Thoracic aorta (tissue), 2 donors: ENCODE measurements at places on chromosomes 3 and 15. TPM values are rescaled to one million over a fixed set of nuclear protein-coding genes. Genes with fewer than 3 reads are reported as not detected.

DNA sequence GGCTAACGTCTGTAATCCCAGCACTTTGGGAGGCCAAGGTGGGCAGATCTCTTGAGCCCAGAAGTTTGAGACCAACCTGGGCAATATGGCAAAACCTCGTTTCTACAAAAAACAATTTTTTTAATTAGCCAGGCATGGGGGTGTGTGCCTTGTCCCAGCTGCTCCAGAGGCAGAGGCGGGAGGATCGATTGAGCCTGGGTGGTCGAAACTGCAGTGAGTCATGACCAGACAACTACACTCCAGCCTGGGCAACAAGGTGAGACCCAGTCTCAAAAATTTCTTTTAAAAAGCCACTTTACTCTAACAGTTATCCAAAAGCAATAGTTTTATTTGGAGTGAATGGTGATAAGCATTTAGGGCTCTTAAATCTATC lies 12.5 kb downstream of the TRIM59 start:
- H3K4me1 ChIP-seq: no peaks in the 10 kb centered on the region
- H3K4me3 ChIP-seq: no peak overlapping the region
- no peak for DNase-seq
- H3K36me3 ChIP-seq: peaks cover 4% of the 10 kb centered on the region

Gene CHRD
- total RNA-seq: 19.5 TPM

GRCh38 chr3:196712514-196713413 lies 587 bp downstream of the PIGX start:
- H3K4me1 ChIP-seq: peaks cover 9% of the 10 kb centered on the region
- peak overlapping the region; percentile 79 for H3K27ac ChIP-seq
- H3K27me3 ChIP-seq: no peaks in the 10 kb centered on the region
- no peaks in the 10 kb centered on the region for H3K36me3 ChIP-seq

Gene C3orf49
- total RNA-seq: not detected

- H3K36me3 ChIP-seq: peaks cover 6% of the 10 kb centered on the region
- H3K4me3 ChIP-seq: no peak overlapping the region
- DNase-seq: no peak
- H3K27me3 ChIP-seq: no peaks in the 10 kb centered on the region
Measured at GRCh38 chr3:37806505-37807200, 55.0 kb upstream of the CTDSPL start.

DNA sequence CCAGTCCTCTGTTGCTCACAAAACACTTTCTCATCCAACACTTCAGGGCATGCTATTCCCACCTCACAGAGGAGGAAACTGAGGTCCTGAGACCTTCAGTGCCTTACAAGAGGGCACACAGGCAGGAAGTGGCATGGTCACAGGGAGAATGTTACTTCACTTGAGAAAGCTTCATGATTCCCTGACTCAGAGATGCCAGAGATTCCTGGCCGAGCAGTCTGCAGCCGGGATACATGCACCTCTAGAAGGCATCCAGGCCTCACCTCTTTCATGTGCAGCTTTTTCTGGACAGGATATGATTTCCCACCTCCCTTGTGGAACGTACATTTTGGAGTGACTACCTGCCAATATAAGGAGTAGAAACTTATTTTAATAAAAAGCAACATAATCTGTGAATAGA lies 2.8 kb upstream of the SST start:
- no peak overlapping the region for H3K27ac ChIP-seq
- no peaks in the 10 kb centered on the region for H3K4me1 ChIP-seq
- H3K36me3 ChIP-seq: no peaks in the 10 kb centered on the region
- H3K4me3 ChIP-seq: no peak overlapping the region
- H3K27me3 ChIP-seq: no peaks in the 10 kb centered on the region

Gene KBTBD13
- 0.63 TPM for total RNA-seq

DNA sequence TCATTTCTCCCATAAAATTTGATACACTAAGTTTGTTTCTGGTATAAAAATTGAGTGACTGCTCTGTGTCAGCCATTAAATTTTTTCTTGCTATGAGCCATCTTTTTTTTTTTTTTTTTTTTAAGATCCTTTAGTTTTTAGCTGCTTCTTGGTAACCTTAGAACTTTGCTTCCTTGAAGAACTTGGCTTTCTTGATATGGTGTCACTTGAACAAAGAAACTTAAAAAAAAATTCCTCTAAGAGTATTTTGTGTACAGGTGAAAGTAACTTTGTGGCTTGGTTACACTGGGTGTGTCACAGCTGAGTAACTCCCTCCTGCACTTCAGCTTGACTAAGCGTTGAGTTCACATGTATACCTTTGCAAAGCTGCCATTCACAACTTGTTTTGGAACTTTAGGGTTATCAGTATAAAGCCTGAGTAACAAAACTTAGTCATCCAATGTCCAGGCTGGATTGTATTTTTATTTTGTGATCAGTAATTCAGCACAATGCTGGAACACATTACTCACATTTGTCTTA lies 6.5 kb downstream of the CHD2 start:
- no peaks in the 10 kb centered on the region for H3K36me3 ChIP-seq
- H3K27me3 ChIP-seq: no peaks in the 10 kb centered on the region
- DNase-seq: no peak
- peaks cover 53% of the 10 kb centered on the region for H3K4me1 ChIP-seq
- H3K4me3 ChIP-seq: peak overlapping the region; percentile 81

DNA sequence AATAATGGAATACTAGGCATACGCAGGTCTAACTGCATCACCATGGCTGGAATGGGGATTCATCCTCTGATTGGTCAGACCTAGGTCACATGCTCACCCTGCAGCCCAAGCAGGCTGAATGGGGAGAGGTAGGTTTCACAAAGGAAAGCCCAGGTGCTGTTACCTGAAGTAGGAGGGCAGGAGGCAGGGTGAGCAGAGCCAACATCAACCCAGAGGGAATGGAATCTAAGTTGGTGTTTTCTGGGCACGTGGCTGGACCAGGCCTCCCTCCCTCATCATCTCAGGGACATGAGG lies 6.7 kb upstream of the H1-8 start:
- no peak overlapping the region for H3K4me3 ChIP-seq
- no peak for DNase-seq
- H3K27me3 ChIP-seq: no peaks in the 10 kb centered on the region
- H3K4me1 ChIP-seq: no peaks in the 10 kb centered on the region
- H3K36me3 ChIP-seq: no peaks in the 10 kb centered on the region

Gene SAXO2
- not detected for total RNA-seq

Gene TTC21A
- 14.9 TPM for total RNA-seq

Gene SNX22
- total RNA-seq: 0.27 TPM

Gene MFGE8
- total RNA-seq: 1,687 TPM

DNA sequence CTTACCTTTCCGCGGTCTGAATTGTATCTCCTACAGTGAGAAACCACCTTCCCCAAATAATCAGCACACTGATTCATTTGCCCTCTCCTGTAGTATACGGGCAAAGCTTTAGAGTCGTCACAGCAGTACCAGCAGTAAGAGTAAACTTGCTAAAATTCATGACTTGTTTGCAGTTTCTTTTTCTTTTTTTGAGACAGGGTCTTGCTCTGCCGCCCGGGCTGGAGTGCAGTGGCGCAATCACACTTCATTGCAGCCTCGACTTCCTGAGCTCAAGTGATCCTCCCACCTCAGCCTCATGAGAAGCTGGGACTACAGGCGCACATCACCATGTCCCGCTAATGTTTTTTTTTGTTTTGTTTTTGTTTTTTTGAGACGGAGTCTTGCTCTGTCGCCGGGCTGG lies 11.9 kb downstream of the SCAMP5 start:
- no peaks in the 10 kb centered on the region for H3K4me1 ChIP-seq
- no peaks in the 10 kb centered on the region for H3K27me3 ChIP-seq
- no peak overlapping the region for H3K27ac ChIP-seq
- no peak for DNase-seq

DNA sequence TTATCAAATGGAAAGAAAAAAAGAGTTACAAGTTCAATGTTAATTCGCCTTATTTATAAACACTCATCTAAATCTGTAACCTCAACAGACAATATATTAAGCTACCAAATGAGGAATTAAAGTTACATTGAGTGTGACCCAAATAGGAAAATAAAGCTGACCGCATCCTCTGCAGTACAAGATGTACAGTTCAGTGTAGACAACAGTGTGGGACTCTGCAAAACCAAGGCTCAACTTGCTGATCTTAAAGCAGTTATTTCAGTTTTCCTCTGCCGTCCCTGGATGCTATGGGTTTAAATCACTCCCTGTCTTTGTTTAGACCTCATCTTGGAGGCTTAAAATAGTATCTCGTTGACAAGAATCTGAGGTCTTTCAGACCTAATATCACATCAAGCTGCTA lies 458.8 kb downstream of the MECOM start:
- no peaks in the 10 kb centered on the region for H3K36me3 ChIP-seq
- no peak overlapping the region for H3K4me3 ChIP-seq
- H3K27me3 ChIP-seq: no peaks in the 10 kb centered on the region
- DNase-seq: no peak

- H3K4me3 ChIP-seq: no peak overlapping the region
- DNase-seq: no peak
Measured at GRCh38 chr3:185270956-185271332, 17.1 kb upstream of the EHHADH start.

Gene ASTE1
- total RNA-seq: 4.6 TPM

DNA sequence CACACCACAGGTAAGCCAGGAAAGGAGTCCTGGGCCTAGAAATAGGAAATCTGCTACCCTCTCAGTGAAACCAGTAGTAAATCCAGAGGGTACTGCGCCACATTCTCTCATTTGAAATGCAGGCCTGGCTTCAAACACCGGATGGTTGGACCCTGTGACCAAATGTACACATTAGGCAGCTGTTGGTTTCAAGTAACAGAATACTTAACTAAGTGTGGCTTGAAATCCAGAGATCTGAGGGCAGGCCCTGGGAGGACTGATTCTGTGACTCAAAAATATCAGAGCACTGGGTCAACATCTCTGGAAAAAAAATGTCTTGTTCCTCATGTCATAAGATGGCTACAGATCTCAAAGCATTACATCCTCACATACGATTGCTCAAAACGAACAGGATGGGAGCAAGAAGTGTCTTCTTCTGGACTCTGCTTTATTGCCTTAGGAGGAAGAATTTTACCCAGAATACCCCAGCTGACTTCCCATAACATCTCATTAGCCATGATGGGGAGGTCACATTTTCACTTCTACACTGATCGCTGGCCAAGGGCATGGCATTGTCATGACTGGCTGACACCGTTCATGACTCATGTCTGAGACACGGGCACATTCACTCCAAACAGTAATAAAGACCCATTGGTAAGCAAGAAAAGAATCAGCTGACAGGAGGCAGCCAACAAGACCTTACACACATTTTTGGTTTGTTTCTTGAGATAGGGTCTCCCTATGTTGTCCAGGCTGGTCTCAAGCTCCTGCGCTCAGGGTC lies 166.0 kb downstream of the ARRDC4 start:
- H3K4me3 ChIP-seq: no peak overlapping the region
- no peaks in the 10 kb centered on the region for H3K27me3 ChIP-seq
- no peaks in the 10 kb centered on the region for H3K4me1 ChIP-seq
- DNase-seq: no peak

Gene SLCO3A1
- total RNA-seq: 16.5 TPM
